ENCODE measurements at places on chromosomes 1 and 21. TPM values are rescaled to one million over a fixed set of nuclear protein-coding genes. Genes with fewer than 3 reads are reported as not detected.

Gene SPRR5
- not detected for total RNA-seq

Gene CHI3L1
- 0.28 TPM for total RNA-seq

Gene TMEM52
- total RNA-seq, result 0.28 TPM

Gene PROX1
- 0.28 TPM for total RNA-seq

Gene PTTG1IP
- total RNA-seq, result 194 TPM

Gene LPAR3
- total RNA-seq, result 0.18 TPM

Gene SPATA46
- not detected for total RNA-seq

Gene PPIE
- total RNA-seq, result 40.9 TPM

Gene GJA4
- not detected for total RNA-seq

Gene KRTAP19-7
- not detected for total RNA-seq

Gene DNTTIP2
- total RNA-seq, result 24.4 TPM

Gene TSSK3
- not detected for total RNA-seq

Gene SMCP
- total RNA-seq, result not detected

Gene CDC42BPA
- 36.4 TPM for total RNA-seq

Gene HMGN2
- 367 TPM for total RNA-seq

Gene AGMAT
- 0.28 TPM for total RNA-seq

Gene SLC44A5
- total RNA-seq, result under 0.01 TPM

Gene OLIG2
- total RNA-seq, result not detected

Gene TNFRSF18
- not detected for total RNA-seq

Gene MEX3A
- total RNA-seq, result 2.3 TPM

Gene ADAMTS4
- 0.72 TPM for total RNA-seq

Gene MRAP
- not detected for total RNA-seq

Gene PLEKHA6
- total RNA-seq, result 5.0 TPM

Gene C1orf116
- under 0.01 TPM for total RNA-seq

Gene NEXN
- 5.2 TPM for total RNA-seq

Gene TMEM222
- 19.9 TPM for total RNA-seq

Gene CRB1
- under 0.01 TPM for total RNA-seq

Gene SLAMF1
- not detected for total RNA-seq

Gene SYT6
- not detected for total RNA-seq

Gene PKLR
- not detected for total RNA-seq

Gene KRTAP19-6
- total RNA-seq, result not detected

Gene NEGR1
- total RNA-seq, result 13.1 TPM

Gene BTF3L4
- total RNA-seq, result 41.2 TPM

Gene AMY2A
- not detected for total RNA-seq

Gene FYB2
- total RNA-seq, result not detected

Gene AMIGO1
- 1.6 TPM for total RNA-seq

Gene C4BPA
- total RNA-seq, result not detected

Gene MANEAL
- total RNA-seq, result 0.28 TPM

Gene UBE2U
- total RNA-seq, result not detected

Gene PDIK1L
- 5.8 TPM for total RNA-seq

Gene SETDB1
- 22.9 TPM for total RNA-seq

Gene ZNF124
- 89.3 TPM for total RNA-seq

Gene CNTN2
- 0.28 TPM for total RNA-seq

Gene FOXD2
- under 0.01 TPM for total RNA-seq

Gene REN
- 0.54 TPM for total RNA-seq
